ENCODE measurements at places on chromosomes 6 and 20.
A peak's percentile ranks its signal among the peaks of the same experiment; 100 is the strongest.

- DNase-seq, result no peak
Measured at GRCh38 chr6:83068616-83069015, 1.1 kb downstream of the DOP1A start.

DNA sequence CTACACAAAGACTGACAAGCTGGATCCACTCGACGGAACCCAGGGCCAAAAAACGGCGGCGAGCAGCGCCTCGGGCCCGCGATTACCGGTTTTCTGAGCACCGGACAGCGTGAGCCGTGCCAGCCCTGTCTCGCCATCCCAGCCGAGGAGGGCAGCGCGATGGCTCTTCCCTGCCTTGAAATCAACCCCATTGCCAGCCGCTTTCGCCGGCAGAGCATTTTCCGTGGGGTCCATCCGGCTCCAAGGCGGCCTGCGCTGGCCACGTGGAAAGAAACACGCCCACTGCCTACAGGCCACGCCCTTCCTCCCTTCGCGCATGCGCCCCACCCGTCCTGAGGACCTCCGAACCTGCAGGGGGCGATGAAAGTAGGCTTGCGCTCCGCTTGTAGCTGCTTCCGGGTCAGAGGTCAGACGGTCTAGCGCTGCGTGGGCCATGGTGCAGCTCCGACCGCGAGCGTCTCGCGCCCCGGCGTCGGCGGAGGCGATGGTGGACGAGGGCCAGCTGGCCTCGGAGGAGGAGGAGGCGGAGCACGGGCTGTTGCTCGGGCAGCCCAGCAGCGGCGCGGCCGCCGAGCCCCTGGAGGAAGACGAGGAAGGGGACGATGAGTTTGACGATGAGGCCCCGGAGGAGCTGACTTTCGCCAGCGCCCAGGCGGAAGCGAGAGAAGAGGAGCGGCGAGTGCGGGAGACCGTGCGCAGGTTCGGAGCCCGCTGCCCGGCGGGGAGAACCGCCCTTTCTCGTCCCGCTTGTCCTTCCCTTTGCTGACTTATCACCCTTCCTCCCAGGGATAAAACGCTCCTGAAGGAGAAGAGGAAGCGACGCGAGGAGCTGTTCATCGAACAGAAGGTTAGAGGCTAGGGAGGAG lies at the start of gene NOL7:
NOL7 (plus strand) TSS at position 410 of the 866 bp plus-strand sequence; CDS start at position 434, 24 bp downstream.
- DNase-seq, result peak; percentile 98

DNA sequence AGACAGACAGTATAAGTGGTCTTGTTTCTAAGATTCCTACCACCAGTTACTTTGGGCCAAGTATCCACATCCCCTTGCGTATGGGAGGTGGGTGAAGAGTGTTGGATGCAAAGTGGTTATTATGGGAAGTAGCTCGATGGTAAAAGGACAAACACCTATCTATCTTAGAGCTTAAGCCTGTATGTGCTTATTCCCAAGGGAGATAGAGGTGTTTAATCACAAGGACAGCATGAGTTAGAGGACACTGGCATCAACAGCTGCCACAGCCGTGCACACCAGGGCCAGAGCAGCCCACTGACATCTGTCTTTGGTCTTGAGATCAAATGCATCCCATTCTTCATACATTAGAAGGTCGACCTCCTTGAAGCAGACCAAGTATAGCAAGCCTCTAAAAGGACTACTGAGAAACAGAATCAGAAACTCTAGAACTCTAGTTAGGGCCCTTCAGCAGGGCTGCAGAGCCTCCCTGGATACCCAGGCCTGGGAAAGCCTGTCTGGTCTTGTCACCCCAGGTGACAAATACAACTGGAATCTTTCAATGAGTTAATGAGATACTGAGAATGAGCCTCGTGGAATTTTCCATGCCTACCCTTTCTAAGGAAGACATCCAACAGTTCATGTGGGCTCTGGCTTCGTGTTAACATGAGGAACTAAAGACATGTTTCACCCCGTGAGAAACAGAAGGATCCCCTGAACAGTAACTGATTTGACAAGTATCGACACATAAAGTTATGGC lies 28.7 kb downstream of the TXNDC5 start:
- DNase-seq, result no peak

GRCh38 chr6:41561416-41561815 lies 15.2 kb downstream of the FOXP4 start:
- DNase-seq, result no peak

GRCh38 chr20:44614525-44614924 lies 32.1 kb downstream of the PKIG start:
- DNase-seq, result no peak

DNA sequence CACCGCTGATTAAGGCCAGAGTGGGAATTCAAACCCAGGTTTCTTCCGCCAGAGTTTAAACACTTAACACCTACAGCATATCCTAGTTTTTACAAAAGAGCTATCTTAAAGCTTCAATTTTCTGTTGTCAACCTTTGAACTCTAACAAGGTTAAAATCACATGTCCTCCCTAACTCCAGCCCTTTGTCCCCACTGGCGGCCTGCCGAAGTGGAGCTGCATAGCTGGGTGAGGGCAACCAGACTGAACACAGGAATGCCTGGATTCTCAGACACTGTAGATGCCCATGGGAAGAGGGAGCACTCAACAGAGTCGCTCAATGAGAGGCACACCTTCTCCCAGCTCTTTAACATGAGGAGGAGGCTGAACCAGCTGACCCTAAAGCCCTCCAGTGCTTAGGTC lies 59.1 kb downstream of the LRFN2 start:
- DNase-seq, result no peak

GRCh38 chr6:168726312-168726856 lies 285.4 kb downstream of the SMOC2 start:
- no peak for DNase-seq

DNA sequence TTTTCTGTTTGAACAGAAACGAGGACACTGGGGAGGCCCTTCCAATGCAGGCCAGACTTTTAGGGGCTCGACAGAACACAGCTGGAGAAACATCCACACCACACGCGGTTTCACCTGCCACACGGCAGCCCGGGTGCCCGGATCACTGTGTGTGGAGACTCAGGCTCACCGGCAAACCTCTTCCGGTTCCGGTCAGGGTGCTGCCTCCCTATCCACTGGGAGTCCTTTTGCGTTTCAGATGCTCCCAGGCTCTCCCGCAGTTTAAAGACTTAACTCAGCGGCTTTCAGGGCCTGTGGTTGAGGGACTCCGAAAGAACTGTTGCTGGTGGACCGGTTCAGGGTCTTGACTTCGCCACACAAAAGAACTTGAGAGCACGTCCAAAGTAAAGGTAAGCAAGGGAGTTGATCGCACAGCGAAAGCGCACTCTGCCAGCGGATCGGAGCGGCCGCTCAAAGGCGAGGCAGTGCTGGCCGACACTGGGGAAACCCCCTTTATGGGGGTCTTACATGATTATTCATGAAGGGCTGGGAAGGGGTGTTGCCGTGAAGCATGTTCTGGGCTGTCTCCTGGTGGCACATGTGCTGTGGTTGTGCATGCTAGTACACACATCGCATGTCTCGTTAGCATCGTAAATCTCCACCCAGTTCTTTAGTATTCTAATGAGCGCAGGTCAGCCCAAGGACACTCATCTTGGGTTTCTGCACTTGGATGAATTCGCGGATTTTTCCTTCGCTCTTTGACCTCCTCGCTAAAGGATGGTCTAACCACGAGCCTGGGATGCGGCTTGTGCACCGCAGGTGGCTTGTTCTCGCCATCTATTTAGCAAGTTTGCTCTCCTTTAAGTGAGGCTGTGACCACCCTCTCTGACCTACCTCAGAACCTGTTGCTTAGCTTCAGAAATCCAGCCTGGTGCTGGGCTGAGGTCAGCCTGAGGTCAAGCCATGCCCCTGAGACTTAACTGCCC lies 180.3 kb downstream of the CDH26 start:
- DNase-seq, result peak; percentile 74

DNA sequence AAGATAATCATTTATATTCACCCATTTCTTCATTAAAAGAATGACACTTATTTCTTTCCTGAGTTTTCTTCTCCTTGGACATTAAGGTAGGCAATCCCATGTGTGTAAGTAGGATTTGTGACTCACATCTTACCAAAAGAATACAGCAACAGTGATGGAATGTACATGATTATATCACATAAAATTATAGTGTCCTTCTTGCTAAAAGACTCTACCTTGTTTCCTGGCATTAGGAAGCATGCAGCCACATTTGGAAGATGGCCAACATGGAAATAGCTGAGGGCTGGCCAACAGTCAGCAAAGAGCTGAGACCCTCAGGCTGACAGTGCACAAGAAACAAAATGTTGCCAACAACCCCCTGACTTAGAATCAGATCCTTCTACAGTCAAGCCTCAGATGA lies 327.9 kb upstream of the MARCKS start:
- no peak for DNase-seq

DNA sequence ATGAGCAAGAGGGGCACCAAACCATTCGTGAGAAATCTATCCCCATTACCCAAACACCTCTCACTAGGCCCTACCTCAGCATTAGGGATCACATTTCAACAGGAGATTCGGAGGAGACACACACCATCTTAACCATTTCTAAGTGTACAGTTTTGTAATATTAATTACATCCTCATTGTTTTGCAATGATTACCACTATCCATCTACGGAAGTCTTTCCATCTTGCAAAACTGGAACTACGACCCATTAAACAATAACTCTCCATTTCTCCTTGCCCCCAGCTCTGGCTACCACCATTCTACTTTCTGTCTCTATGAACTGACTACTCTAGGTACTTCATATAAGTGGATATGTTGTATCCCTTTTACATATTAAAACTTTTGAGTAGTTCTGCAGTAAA lies 20.1 kb downstream of the ACOT13 start:
- no peak for DNase-seq

- no peak for DNase-seq
Measured at GRCh38 chr20:43761386-43762340, 34.9 kb upstream of the GTSF1L start.

- no peak for DNase-seq
Measured at GRCh38 chr20:62138204-62138543, 5.0 kb downstream of the PSMA7 start.

GRCh38 chr6:20882014-20882413 lies 347.8 kb downstream of the CDKAL1 start:
- no peak for DNase-seq

DNA sequence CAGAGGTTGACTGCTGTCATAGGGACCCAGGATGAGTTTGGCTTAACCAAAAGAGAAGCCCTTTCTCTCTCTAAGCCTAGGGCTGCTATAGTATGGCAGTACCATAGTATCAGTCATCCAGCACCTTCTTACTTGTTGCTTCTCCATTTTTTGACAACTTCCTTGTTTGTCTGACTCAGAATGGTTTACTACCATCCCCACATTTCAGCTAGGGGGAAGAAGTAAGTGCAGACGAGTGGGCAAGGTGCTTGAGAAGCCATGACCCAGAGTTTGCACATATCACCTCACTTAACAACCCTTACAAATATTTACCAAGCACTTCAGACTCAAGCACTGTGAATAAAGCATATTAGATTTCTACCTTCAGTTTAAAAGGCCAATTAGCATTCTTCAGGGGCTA lies 289.9 kb upstream of the TSHZ2 start:
- DNase-seq, result peak; percentile 60

- no peak for DNase-seq
Measured at GRCh38 chr6:16766836-16767745, 5.8 kb upstream of the ATXN1 start.

- DNase-seq, result no peak
Measured at GRCh38 chr6:170453586-170454511, 99.3 kb downstream of the PSMB1 start.

- DNase-seq, result no peak
Measured at GRCh38 chr6:73521351-73521985, 636 bp upstream of the EEF1A1 start.

DNA sequence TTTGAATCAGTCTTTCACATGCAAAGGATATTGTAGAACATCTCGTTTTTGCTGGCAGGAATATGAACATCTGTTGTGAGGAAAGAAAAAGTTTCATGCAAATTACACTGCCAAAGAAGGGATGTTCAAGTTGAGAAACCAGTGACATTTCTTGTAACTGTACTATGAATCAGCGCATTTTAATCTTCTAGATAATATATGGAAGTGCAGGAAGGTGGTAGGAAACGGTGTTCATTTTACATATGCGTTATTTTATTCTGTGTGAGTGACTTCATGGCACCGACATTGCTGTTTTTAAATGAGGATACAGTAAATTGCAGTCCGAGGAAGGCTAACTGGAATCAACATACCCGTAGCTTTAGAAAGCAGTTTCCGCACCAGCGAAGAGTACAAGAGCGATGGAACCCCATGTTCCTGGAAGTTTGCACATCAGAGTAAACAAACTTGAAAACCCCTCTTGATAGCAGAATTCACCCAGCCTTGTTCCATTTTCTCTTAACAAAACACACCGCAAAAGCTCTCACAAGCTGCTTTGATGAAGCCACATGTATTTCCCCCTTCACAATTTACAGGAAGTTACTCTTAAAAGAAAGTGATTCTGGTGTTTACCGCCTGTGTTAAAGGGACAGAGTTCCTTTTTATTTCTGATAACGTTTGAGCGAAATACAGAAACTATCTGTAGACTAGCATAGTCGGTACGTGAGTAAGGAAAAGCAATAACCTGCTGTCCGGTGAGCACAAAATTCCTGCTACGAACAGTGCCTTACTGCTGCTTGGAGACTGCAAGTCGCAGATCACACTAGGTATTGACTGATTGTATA lies 11.5 kb downstream of the PRDM1 start:
- peak; percentile 3 for DNase-seq

GRCh38 chr20:50123418-50123817 lies 10.5 kb upstream of the UBE2V1 start:
- DNase-seq, result no peak

GRCh38 chr6:15264902-15265761 lies 19.3 kb downstream of the JARID2 start:
- DNase-seq, result no peak

GRCh38 chr20:24469894-24470745 lies 691 bp downstream of the SYNDIG1 start:
- DNase-seq, result no peak

GRCh38 chr6:98498144-98498775 lies 336.1 kb upstream of the POU3F2 start:
- no peak for DNase-seq

DNA sequence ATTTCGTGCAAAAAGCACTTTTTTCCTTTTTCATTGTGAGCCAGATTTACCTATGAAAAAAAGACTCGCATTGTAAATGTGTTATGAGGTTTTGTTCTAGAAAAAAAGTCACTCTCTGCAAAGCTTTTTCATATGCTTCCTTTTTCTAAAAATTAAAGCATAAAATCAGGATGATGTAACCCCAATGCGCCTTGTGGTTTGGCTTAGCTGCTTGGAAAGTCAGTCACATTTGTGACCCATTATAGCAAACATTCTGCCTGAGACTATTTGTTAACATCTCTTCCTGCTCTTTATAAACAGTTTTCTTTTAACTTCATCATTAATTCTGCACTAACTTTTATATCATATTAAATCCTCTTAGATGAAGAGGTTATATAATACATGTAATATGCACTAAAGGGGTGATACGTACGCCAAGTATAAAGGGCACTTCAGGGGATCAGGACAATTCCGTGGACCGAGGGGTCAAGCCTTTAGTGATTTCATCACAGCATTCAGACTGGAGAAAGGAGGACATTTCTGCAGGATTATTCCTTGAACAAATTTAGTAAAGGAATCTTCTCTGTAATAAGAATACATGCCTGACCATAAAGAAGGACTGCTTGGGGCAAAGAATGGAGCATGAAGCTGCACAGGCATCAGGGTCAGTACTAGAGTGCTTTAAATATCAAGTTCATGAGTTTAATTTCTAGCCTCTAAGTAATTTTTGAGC lies 48.1 kb upstream of the SMLR1 start:
- no peak for DNase-seq

Data from NCI-H187 (cell line).